ENCODE measurements at places on chromosomes 5 and 9. TPM values are rescaled to one million over a fixed set of nuclear protein-coding genes. Genes with fewer than 3 reads are reported as not detected.

Gene BRD8
- 44.3 TPM for total RNA-seq

Gene THBS4
- 9.2 TPM for total RNA-seq

- H3K27ac ChIP-seq: no peak overlapping the region
- no peak overlapping the region for H3K4me3 ChIP-seq
- DNase-seq: peak; percentile 38
- H3K4me1 ChIP-seq: no peaks in the 10 kb centered on the region
- no peaks in the 10 kb centered on the region for H3K27me3 ChIP-seq
- no peaks in the 10 kb centered on the region for H3K36me3 ChIP-seq
Observed at GRCh38 chr5:119743927-119744326, 114.6 kb downstream of the FAM170A start.

Gene PCDHA9
- total RNA-seq: not detected

Gene NUDT12
- total RNA-seq: 10.6 TPM

Gene TGFBR1
- total RNA-seq: 17.0 TPM

Gene CTXN3
- not detected for total RNA-seq

- no peak overlapping the region for H3K27ac ChIP-seq
- no peaks in the 10 kb centered on the region for H3K36me3 ChIP-seq
- no peaks in the 10 kb centered on the region for H3K4me1 ChIP-seq
- DNase-seq: no peak
- no peak overlapping the region for H3K4me3 ChIP-seq
Observed at GRCh38 chr9:22454016-22454415, 7.4 kb downstream of the DMRTA1 start.

- peaks cover 70% of the 10 kb centered on the region for H3K36me3 ChIP-seq
- H3K4me1 ChIP-seq: peaks cover 3% of the 10 kb centered on the region
- no peak overlapping the region for H3K4me3 ChIP-seq
Observed at GRCh38 chr5:172050080-172050479, 43.6 kb upstream of the FBXW11 start.

Gene F12
- total RNA-seq: 0.19 TPM

DNA sequence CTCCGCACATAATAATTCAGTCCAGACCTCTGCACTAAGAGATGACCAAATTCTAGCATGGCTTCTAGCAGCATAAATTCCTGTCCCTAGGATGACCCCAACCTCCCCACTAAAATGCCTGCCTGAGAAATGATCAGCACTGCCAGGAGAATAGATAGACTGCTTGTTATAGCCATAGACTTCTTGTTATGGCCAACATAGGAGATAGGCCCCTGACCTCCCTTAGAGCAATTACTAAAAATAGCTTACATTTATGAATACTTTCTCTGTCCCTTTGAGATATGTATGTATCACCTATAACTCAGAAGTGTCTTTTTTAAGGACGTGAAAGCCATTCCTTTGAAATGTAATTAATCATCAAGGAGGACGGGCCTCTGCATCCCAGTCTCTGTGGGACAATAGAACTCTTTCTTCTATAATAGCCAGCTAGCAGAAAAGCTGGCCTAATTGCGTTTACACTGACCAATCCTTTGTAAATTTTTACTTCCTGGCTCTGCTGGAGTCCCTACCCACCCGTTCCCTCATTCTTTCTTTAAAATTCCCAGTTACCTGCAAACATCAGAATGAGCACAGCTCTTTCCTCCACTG is 1002.7 kb downstream of the CDH18 start:
- no peaks in the 10 kb centered on the region for H3K27me3 ChIP-seq
- DNase-seq: no peak
- no peak overlapping the region for H3K27ac ChIP-seq

DNA sequence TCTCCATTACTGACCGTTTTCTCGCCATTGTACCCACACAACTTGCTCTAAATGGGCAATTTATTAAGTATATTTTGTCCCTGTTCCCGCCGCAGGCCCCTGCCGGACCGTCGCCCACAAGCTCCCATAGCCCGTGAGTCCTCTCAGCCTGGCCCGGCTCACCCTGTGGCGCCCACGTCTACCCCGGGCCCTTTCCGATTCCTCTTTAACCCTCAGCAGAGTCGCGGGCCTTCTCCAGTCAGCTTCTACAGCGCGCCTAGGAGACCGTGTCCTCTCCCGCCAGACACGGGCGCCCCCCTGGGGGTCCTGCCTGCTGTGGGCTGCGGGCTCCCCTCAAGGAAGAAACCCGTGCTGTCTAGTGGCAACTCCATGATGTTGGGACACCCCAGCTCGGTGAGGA is 57.8 kb upstream of the SPATA31E1 start:
- no peak overlapping the region for H3K27ac ChIP-seq
- no peaks in the 10 kb centered on the region for H3K27me3 ChIP-seq
- no peak overlapping the region for H3K4me3 ChIP-seq
- H3K36me3 ChIP-seq: no peaks in the 10 kb centered on the region
